Vagina (tissue), 2 donors: ENCODE measurements at places on chromosomes 1 and 21.

DNA sequence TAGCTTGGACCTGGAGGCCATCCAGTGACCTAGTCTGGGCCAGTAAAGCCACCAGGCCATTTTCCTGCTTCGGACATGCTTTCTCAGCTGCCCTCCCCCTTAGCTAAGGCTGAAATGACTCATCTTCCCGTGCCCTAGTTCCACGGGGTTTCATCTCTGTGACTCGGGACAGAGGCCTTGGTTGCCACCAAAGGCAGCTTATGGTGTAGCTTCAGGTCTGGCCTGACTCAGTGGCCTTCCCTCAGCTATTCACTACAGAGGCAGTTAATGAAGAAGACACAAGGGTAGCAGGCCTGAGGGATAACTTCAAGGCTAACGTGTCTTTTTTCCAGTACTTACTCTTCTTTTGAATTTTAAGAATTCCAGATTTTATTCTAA lies 82.4 kb downstream of the PBX1 start:
- DNase-seq = no peak

GRCh38 chr21:26813426-26813998 lies 31.7 kb downstream of the ADAMTS1 start:
- no peak for DNase-seq

- DNase-seq = no peak
Measured at GRCh38 chr1:183996396-183996795, 41.1 kb downstream of the COLGALT2 start.

GRCh38 chr1:14937288-14937949 lies 216.1 kb upstream of the TMEM51 start:
- no peak for DNase-seq

- no peak for DNase-seq
Measured at GRCh38 chr1:75130865-75131564, 3.2 kb upstream of the LHX8 start.
